ENCODE measurements at places on chromosomes 1 and 21. TPM values are rescaled to one million over a fixed set of nuclear protein-coding genes. Genes with fewer than 3 reads are reported as not detected.

ITLN2 gene
- not detected for polyA plus RNA-seq

COL8A2 gene
- 2.9 TPM for polyA plus RNA-seq

GNG12 gene
- 241 TPM for polyA plus RNA-seq

VTCN1 gene
- not detected for polyA plus RNA-seq

HMCN1 gene
- polyA plus RNA-seq: 5.6 TPM

DNA sequence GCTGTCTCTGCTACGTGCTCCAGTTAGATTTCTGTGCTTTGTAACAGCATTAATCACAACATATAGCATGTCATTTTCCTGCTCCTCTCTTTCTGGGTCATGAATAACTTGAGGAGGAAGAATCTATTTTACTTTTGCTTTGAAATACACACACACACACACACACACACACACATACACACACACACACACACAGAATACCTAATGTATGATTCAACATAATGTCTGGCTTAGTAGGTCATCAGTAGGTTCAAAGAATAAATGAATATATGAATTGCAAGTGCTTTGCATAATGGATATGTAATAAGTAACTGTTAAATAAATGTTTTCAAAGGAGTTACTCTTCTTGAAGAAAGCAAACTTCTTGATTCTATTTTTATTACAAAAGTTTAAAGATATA is 249.0 kb downstream of the PDE4B start:
- no peaks in the 10 kb centered on the region for H3K27me3 ChIP-seq
- H3K27ac ChIP-seq: no peak overlapping the region
- no peaks in the 10 kb centered on the region for H3K4me1 ChIP-seq
- H3K4me3 ChIP-seq: no peak overlapping the region
- no peaks in the 10 kb centered on the region for H3K36me3 ChIP-seq

DNA sequence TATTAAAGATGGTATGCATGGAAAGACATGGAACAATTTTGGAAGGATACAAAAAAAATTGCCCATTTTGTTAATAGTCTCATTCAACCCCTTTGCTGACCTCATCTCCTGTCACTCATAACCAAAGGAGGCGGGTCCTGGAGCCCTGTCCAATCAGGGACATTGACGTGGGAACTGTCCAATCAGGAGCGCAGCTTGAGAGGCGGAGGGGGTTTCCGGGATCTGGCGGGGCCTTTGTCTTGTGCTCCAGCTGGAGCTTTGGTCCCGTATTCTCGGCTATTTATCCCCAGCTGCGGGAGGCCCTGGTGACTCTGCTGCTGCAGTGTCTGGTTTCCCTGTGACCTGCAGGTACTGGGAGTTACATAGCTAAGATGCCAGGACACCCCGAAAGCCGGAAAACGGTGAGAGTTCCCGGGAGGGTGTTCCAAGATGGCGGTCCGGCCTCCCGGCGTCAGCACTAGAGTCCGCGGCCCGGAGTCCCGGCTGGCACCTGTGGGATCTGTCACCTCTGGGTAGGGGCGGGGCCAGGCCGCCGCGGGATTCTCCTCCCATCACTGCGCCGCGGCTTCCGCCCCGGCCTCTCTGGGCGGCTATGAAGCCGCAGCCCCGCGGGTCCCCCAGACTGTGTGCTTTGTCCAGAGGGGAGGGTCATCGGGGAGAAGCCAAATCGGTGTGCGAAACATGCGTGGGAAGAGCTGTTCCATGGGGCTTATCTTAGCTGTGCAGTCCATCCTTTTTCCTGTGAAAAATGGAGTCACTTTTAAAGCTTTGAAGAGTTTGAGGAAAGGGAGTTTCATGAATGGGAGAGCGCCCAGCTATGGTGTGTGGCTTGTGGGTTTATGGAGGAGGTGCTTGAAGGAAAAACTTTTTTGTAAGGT is at the start of gene ZNF678:
Gene ZNF678 (plus strand): TSS at position 233 of the 878 bp plus-strand sequence. CDS start 87,436 bp downstream, outside the sequence.
- peak within 1 kb of the TSS; percentile 96 for H3K4me3 ChIP-seq
- peak within 1 kb of the TSS; percentile 93 for H3K27ac ChIP-seq
- no peaks in the 10 kb centered on the region for H3K27me3 ChIP-seq
- H3K36me3 ChIP-seq: no peaks in the 10 kb centered on the region
- H3K4me1 ChIP-seq: no peaks in the 10 kb centered on the region

- H3K36me3 ChIP-seq: no peaks in the 10 kb centered on the region
- H3K4me3 ChIP-seq: no peak overlapping the region
- no peak overlapping the region for H3K27ac ChIP-seq
- no peak for DNase-seq
These were observed 6.8 kb upstream of the TRABD2B start for GRCh38 chr1:48003741-48004531.

GRCh38 chr1:17128361-17128760 is 9.1 kb upstream of the PADI2 start:
- H3K27me3 ChIP-seq: no peaks in the 10 kb centered on the region
- no peak overlapping the region for H3K4me3 ChIP-seq
- peak; percentile 99 for DNase-seq
- peaks cover 7% of the 10 kb centered on the region for H3K4me1 ChIP-seq
- H3K27ac ChIP-seq: peak overlapping the region; percentile 26

DNA sequence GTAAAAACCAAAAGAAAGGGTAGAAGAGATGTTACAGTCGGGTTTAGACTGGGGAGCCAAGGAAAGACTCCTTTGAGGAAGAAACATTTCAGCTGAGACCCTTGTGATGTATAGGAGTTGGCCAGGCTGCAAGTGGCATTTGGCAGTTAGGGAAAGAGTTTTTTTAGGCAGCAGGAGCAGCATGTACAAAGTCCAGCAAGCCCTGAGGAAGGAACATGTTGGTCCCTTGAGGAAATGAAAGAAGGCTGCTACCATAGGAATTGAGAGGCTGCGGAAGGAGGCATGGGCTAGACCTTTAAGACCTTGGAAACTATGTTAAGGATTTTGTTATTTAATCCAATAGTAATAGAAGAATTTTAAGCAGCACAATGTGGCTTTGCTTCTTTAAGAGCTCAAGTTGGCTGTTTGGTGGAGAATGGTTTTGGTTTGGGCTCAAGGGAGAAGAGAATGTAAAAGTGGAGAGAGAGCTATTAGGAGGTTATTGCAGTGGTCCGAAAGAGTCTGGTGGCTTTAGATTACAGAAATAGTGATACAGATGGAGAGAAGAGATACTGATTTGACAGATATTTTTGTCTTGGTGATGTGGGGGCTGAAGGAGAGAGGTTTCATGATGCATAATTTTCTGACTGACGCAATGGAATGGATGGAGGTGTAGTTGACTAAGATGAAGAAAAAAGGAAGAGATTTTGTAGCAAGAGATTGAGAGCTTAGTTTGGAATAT is 26.6 kb downstream of the SMAP2 start:
- no peak overlapping the region for H3K27ac ChIP-seq
- H3K4me1 ChIP-seq: peaks cover 2% of the 10 kb centered on the region
- no peak for DNase-seq

DNA sequence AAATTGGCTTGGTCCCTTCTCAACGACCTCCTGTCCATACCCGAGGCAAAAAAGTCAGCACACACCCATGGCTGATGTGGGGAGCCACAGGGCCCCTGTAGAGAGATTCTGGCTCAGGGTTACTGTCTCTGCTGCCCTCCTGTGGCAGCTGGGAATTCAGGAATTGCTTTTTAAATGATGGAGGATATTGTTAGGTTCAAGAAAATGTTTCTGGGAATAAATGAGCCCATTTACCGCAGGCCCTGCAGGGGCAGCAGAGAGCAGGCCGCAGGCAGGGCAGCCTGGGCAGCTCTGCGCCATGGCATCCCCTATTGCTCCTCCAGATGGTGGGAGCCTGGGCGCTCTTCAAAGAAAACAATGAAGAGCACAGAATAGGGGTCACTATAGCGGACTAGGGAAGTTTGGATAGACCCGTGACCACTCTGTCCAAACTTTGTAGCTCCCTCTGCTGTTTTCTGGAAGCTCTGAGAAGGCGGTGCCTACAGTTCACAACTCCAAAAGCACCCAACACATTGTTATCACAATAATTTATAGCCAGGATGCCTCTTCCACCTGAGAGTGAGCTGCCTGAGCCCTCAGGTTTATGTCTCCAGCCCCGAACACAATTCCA is 201.1 kb downstream of the BACH1 start:
- H3K36me3 ChIP-seq: no peaks in the 10 kb centered on the region
- peak; percentile 13 for DNase-seq
- no peak overlapping the region for H3K4me3 ChIP-seq
- H3K27me3 ChIP-seq: no peaks in the 10 kb centered on the region
- H3K4me1 ChIP-seq: peaks cover 7% of the 10 kb centered on the region
- H3K27ac ChIP-seq: no peak overlapping the region

Data from fibroblast of lung (primary cell).